CD4-positive, alpha-beta T cell treated with Interleukin-2 at 100 ng/mL for 4 hours (primary cell): ENCODE measurements at places on chromosomes 3 and 15.

GRCh38 chr3:31462050-31462569 lies 70.6 kb upstream of the STT3B start:
- peak; percentile 79 for DNase-seq

GRCh38 chr3:143450632-143451031 lies 331.1 kb downstream of the CHST2 start:
- no peak for DNase-seq

- no peak for DNase-seq
Measured at GRCh38 chr3:189787632-189788031, 156.4 kb downstream of the TP63 start.

DNA sequence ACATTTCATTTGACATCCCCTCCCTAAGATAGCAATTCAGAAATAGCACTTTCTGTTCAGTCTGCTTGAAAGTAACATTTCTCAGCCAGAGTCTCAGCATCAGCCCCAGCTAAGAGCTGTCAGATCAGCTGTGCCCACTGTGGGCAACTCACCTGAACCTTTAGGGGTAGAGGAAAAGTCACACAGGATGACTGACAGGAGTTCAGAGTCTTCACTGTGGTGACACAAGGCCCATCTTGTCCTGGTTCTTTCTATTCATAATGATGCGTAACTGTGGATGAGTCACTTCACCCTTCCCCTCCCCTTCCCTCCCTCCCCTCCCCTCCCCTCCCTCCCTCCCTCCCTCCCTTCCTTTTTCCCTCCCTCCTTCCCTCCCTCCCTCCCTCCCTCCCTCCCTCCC lies 96.1 kb upstream of the RASGRP1 start:
- peak; percentile 71 for DNase-seq

- DNase-seq: no peak
Measured at GRCh38 chr3:29955413-29955812, 651.0 kb upstream of the TGFBR2 start.

- DNase-seq: no peak
Measured at GRCh38 chr3:49914906-49915305, 11.2 kb upstream of the MST1R start.

- no peak for DNase-seq
Measured at GRCh38 chr15:57057134-57057930, 138.9 kb downstream of the TCF12 start.

DNA sequence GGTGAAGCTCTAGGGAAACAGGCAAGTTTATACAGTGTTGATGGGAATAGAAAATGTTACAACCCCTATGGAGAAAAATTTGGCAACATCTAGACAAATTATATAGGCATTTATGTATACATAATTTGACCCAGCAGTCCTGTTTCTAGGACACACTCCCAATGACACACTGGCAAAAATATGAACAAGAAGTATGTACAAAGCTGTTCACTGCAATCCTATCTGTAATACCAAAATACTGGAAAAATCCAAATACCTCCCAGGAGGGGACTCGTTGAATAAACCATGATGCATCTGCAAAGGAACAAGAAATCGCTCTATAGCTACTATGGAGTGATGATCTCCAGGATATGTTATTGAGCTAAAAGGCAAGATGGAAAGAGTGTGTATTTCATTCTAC lies 8.5 kb downstream of the BFSP2 start:
- DNase-seq: no peak

DNA sequence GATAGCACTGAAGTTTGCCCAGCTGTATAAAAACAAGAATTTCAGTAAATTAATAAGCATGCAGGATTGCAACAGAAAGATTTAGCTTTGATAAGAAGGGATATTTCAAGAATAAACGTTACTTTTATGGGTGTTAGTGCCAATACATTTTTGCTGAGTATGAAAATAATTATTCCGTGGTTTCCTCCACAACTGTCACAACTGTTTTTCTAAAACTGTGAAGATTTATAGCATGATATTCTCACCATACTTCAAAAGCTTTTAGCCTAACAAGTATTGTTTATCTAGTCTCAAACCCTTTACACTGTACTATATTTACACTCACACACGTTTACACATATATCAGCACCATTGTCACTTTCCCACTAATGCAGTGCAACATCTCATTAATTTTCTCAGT lies 200.5 kb downstream of the TPRG1 start:
- no peak for DNase-seq

DNA sequence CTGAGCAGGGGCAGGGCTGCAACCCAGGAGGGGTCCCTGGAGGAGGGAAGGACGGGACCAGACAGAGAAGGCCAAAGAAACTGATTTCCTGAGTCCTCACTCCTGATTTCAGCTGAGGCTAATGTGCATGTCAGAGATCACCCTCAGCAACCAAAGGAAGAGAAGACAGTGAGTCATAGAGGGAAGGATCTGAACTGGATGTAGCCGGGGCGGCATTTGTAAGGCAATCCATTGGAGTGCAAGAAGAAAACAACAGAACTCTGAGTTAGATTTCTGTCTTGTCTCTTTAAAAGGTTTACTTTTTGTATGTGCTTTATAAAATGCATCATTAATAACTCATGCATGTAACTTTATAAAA lies 105.3 kb upstream of the AGBL1 start:
- no peak for DNase-seq

- no peak for DNase-seq
Measured at GRCh38 chr3:82520846-82521245, 759.4 kb upstream of the GBE1 start.

- DNase-seq: no peak
Measured at GRCh38 chr3:77324105-77324504, 284.2 kb downstream of the ROBO2 start.

GRCh38 chr3:133447750-133448477 lies 48.1 kb downstream of the BFSP2 start:
- DNase-seq: no peak

DNA sequence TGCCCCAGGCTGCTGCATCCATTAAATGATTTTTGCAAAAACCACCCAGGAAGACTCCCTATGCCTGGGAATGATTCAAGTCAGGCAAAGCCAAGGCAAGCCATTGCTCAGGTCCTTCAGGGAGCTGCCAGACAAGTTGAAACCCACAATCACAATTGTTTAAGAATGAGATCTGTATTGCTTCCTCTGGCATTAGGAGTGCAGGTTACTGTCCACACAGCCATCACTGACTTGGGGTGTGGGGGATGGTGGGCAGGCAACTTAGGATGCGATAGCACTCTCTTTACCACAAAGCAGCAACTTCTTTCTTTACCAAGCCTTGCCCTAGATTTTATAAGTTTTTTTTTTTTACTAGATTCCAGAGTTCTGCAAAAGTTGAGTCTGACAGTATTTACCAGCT lies 15.0 kb upstream of the IL20RB start:
- no peak for DNase-seq

- DNase-seq: no peak
Measured at GRCh38 chr3:65400899-65401298, 637.8 kb downstream of the MAGI1 start.

DNA sequence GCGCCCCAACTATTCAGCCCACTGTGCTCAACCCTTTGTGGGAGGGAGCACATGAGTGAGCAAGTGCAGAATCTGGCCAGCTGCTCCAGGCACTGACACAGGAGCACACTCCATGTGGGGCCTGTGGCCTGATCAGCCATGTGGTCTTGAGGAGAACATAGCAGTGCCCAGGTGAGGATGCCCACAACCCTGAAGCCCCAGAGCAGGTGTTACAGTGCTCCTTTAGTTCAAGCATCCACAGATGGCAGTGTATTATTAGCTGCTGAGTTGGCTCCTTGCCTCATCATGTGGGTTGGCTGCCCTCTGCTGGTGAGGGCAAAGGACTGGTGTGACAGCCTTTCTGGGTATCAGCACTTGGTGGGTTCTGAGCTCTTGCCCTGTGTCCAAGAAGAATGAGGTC lies 1588.2 kb downstream of the SI start:
- no peak for DNase-seq

GRCh38 chr3:168051531-168052471 lies 43.9 kb downstream of the GOLIM4 start:
- no peak for DNase-seq

DNA sequence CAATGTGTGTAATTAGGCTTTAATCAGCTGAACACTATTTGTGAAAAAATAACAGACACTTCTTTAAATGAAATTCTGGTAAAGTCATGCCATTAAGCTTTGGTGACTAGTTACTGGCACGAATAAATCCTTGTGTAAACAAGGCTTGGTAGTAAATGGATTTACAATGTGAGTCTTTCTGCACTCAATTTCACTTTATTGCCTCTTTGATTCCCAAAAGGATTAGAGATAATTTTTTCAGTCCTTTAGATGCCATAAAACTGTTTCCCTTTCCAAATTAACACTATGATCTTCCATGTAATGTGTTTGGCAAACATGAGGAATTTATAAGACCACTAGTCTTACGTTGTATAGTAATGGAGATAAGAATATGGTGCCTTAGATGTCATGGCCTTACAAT lies 339.5 kb upstream of the DNAJC19 start:
- no peak for DNase-seq

- DNase-seq: peak; percentile 26
Measured at GRCh38 chr15:51846463-51847230, 17.2 kb downstream of the TMOD3 start.

DNA sequence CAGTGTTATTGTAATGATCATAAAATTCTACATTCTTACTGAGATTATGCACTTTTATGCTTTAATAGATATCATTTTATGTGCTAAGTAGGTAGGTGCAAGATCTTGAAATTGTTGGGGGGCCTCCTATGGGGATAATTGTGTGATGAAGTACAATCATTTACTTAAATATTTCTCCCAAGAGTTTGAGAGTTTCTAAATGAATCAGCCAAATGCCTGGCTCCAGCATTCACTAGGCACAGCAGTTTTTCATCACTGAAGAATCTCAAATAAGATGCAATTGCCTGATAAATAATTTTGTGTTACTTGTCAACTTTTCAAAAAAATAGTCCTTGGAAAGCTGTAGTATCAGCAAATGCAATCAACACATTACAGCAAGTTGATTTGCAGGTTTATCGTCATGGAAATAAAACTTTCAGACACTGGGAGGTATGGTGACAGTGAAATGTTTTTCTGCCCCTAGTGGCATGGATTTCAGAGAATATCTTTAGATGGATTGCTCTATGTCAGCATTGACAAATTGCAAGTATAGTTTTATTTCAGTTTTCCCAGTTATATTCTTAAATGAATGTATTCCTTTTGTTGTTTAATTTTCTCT lies 167.1 kb downstream of the NEK11 start:
- DNase-seq: no peak

GRCh38 chr3:14410503-14411165 lies 8.2 kb downstream of the SLC6A6 start:
- DNase-seq: no peak

GRCh38 chr3:188036375-188037194 lies 117.4 kb upstream of the LPP start:
- DNase-seq: no peak

GRCh38 chr3:179037351-179037750 lies 34.3 kb downstream of the ZMAT3 start:
- peak; percentile 53 for DNase-seq

- no peak for DNase-seq
Measured at GRCh38 chr3:60912876-60913275, 338.4 kb downstream of the FHIT start.
